ENCODE measurements at places on chromosomes 3 and 15. TPM values are rescaled to one million over a fixed set of nuclear protein-coding genes. Genes with fewer than 3 reads are reported as not detected.

CPLX3 gene
- total RNA-seq = not detected

DNA sequence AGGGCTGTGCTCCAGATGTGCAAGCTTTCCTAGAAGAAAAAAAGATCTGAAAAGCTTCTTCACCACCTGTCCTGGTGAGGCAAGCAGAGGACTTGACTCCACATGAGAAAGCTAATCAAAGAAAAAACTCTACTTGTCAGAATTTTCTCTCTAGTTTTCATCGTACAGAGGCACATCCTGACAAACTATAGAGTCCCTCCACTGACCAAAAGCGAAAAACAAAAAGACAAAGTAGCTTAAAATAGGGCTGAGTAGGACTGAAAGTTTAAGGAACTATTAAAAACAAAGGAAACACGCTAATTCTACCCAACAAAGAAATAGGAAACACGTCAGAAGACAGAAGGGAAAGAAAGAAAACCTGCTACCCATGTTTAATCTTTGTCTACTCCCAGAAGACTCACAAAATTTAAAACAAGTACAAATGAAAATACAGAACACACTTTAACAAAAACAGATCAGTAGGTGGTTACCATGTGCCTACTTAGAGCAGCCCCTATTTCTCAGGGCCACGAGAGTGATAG lies 26.5 kb downstream of the NANOGP8 start:
- DNase-seq = no peak
- no peak overlapping the region for H3K4me3 ChIP-seq
- H3K4me1 ChIP-seq = no peaks in the 10 kb centered on the region

DNA sequence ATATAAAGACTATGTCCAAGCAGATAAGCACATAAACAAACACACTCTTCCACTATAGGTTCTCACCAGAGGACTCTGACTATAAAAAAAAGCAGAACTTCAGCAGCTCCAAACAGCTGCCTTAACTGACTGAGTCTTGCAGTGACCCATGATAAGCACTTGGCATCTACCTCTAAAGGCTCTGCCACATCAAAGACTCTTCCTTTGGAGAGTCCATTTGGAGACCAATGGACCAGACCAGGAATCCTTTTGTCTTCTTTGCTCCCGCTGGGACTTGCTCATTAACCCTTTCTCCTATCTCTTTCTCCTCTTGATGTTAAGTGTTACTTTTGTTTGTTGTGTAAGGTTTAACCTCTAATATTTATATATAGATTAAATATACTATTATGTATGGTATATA lies 424.1 kb downstream of the RSL24D1 start:
- H3K36me3 ChIP-seq = no peaks in the 10 kb centered on the region
- H3K4me1 ChIP-seq = no peaks in the 10 kb centered on the region

- DNase-seq = no peak
- no peak overlapping the region for H3K4me3 ChIP-seq
- no peaks in the 10 kb centered on the region for H3K4me1 ChIP-seq
- no peaks in the 10 kb centered on the region for H3K27me3 ChIP-seq
Observed at GRCh38 chr3:30547716-30548115, 58.7 kb upstream of the TGFBR2 start.

- no peaks in the 10 kb centered on the region for H3K27me3 ChIP-seq
- no peaks in the 10 kb centered on the region for H3K36me3 ChIP-seq
- DNase-seq = no peak
- H3K4me3 ChIP-seq = no peak overlapping the region
Observed at GRCh38 chr15:74769463-74770025, 12.3 kb upstream of the CSK start.

GRCh38 chr3:144010371-144010770 lies 38.7 kb downstream of the DIPK2A start:
- no peak overlapping the region for H3K4me3 ChIP-seq
- H3K27ac ChIP-seq = no peak overlapping the region
- H3K27me3 ChIP-seq = no peaks in the 10 kb centered on the region
- no peaks in the 10 kb centered on the region for H3K36me3 ChIP-seq

GRCh38 chr3:94776401-94776915 lies 713.6 kb downstream of the NSUN3 start:
- H3K27me3 ChIP-seq = no peaks in the 10 kb centered on the region
- no peak overlapping the region for H3K27ac ChIP-seq
- no peak overlapping the region for H3K4me3 ChIP-seq
- H3K4me1 ChIP-seq = no peaks in the 10 kb centered on the region
- H3K36me3 ChIP-seq = no peaks in the 10 kb centered on the region

- no peak for DNase-seq
- peak overlapping the region; percentile 91 for H3K4me3 ChIP-seq
- H3K27ac ChIP-seq = peak overlapping the region; percentile 82
- H3K27me3 ChIP-seq = no peaks in the 10 kb centered on the region
- no peaks in the 10 kb centered on the region for H3K36me3 ChIP-seq
Observed at GRCh38 chr3:42581400-42581708, 413 bp downstream of the SEC22C start.

DNA sequence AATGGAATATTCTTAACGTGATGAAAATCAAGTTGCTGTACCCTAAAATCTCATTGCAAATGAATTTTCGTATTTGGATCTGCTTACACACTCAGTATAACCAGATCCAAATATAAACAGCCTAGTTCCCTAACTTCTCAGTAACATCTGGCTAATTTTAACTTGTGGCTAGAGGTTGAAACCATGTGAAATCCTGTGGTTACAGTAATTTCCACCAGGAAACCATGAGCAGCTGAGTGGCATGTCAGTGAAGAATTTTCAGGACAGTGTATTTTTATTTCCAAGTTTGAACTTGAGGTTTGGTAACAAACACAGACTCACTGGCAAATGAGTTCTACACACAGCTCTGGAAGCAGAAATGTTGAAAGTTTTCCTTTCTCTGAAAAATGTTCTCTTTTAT lies 754.1 kb downstream of the NR2F2 start:
- no peak overlapping the region for H3K4me3 ChIP-seq
- DNase-seq = no peak
- H3K27me3 ChIP-seq = no peaks in the 10 kb centered on the region
- H3K27ac ChIP-seq = no peak overlapping the region

DNA sequence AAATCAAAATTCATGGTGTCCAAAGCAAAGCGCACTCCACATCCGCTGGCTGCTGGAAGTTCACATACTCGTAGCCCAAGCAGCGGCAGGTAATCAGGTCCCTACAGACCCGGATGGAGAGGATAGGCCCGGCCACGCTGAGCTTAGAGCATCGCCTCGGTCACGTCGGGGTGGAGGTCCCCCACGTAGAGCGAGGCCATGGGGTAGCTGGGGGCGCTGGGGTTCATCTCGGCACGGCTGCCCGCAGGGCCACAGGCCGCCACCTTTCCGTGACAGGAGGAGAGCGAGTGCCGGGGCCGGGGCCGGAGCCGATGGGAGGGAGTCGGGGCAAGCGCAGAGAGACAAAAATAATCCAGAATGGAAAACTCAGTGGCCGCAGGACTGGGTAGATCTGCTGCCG lies 16.1 kb upstream of the STRIT1 start:
- H3K4me1 ChIP-seq = no peaks in the 10 kb centered on the region
- H3K4me3 ChIP-seq = no peak overlapping the region
- H3K27ac ChIP-seq = no peak overlapping the region
- no peak for DNase-seq

- H3K4me3 ChIP-seq = no peak overlapping the region
- H3K4me1 ChIP-seq = peaks cover 22% of the 10 kb centered on the region
- no peaks in the 10 kb centered on the region for H3K36me3 ChIP-seq
- no peak for DNase-seq
- no peak overlapping the region for H3K27ac ChIP-seq
Observed at GRCh38 chr3:31565288-31565687, 32.6 kb downstream of the STT3B start.

- H3K27me3 ChIP-seq = no peaks in the 10 kb centered on the region
- H3K36me3 ChIP-seq = no peaks in the 10 kb centered on the region
- no peaks in the 10 kb centered on the region for H3K4me1 ChIP-seq
- H3K27ac ChIP-seq = peak overlapping the region; percentile 42
- no peak overlapping the region for H3K4me3 ChIP-seq
Observed at GRCh38 chr3:177345973-177346503, 148.8 kb upstream of the TBL1XR1 start.

- no peaks in the 10 kb centered on the region for H3K27me3 ChIP-seq
- H3K4me3 ChIP-seq = no peak overlapping the region
- H3K36me3 ChIP-seq = no peaks in the 10 kb centered on the region
- no peaks in the 10 kb centered on the region for H3K4me1 ChIP-seq
Observed at GRCh38 chr3:140754936-140755335, 77.1 kb downstream of the TRIM42 start.

GRCh38 chr3:25372167-25372566 lies 55.9 kb upstream of the RARB start:
- DNase-seq = no peak
- H3K4me3 ChIP-seq = no peak overlapping the region
- H3K27me3 ChIP-seq = no peaks in the 10 kb centered on the region
- no peaks in the 10 kb centered on the region for H3K4me1 ChIP-seq
- no peaks in the 10 kb centered on the region for H3K36me3 ChIP-seq

ALDH1A2 gene
- 11.5 TPM for total RNA-seq

DNA sequence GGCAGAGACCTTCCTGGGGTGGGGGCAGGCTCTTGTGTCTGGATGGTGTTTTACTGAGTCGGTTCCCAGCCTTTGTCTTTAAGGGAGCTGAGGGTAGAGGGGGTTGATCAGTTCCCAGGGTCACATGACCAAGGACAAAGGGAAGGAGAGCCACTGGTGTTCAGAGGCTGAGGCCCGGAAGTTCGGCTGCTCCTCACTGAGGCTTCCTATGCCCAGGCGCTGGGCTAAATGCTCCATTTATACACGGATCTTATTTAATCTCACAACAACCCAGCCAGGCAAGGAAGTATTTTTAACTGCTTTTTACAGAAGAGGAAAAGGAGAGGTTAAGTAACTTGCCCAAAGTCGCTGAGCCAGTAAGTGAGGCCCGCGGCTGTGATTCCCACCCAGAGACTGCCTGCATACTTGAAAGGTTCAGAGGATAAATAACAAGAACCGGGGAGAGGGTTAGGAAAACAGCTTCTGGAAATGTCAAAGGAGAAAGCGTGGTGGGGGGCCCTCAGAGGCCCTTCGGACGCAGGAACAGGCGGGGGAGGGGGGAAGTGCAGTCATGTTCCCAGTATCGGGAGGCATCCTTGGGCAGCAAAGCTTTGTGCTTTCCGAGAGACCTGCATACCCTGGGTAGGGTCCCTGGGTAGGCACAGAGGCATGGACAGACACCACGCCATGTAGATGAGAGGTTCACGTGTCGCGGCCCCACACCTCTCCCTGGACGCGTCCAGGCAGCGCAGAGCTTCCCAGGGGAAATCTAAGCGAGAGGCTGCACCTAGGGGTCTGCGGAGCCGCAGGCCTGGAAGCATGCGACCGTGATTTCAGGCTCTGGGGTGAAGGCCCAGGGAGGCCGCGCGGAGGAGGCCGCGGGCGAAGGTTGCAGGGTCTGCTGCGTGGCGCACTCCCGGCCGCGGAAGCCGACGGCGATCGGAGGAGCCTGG lies 21.3 kb downstream of the EPHB3 start:
- H3K27me3 ChIP-seq = no peaks in the 10 kb centered on the region
- no peak for DNase-seq
- no peaks in the 10 kb centered on the region for H3K36me3 ChIP-seq
- H3K27ac ChIP-seq = no peak overlapping the region
- H3K4me3 ChIP-seq = peak overlapping the region; percentile 42

- no peaks in the 10 kb centered on the region for H3K4me1 ChIP-seq
- no peaks in the 10 kb centered on the region for H3K27me3 ChIP-seq
- H3K4me3 ChIP-seq = no peak overlapping the region
- DNase-seq = no peak
- H3K27ac ChIP-seq = no peak overlapping the region
- no peaks in the 10 kb centered on the region for H3K36me3 ChIP-seq
Observed at GRCh38 chr3:143612541-143612940, 235.7 kb downstream of the SLC9A9 start.

All from right lobe of liver (tissue), 6 donors.